ENCODE measurements at places on chromosomes 13 and 19. TPM values are rescaled to one million over a fixed set of nuclear protein-coding genes. Genes with fewer than 3 reads are reported as not detected.

DNA sequence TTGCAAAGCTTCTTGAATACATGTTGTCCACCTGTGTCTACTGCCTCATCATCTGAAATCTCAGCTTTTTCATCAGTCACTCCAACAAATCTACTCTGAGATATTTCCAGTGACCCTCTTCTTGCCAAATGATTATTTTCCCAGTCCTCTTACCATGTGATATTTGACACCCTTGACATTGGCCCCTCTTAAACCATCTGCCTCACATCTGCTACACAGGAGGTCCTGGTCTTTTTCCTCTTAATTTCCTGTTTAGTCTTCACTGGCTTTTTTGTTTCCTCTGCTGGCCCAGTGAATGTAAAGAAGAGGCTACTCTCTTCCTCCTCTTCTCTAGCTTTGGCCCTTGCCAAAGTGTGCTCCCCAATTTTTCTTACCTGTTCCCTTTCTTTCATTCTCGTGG is 218.7 kb downstream of the DNAJC15 start:
- no peak for DNase-seq

ZNF66 gene
- 1.2 TPM for polyA plus RNA-seq

SIGLEC12 gene
- polyA plus RNA-seq: 0.05 TPM

FUT6 gene
- not detected for polyA plus RNA-seq

ARRDC5 gene
- polyA plus RNA-seq: 0.07 TPM

URAD gene
- not detected for polyA plus RNA-seq

- no peak for DNase-seq
Measured at GRCh38 chr13:80783926-80784565, 443.1 kb upstream of the SPRY2 start.

LILRA2 gene
- 0.88 TPM for polyA plus RNA-seq

GRCh38 chr13:110562696-110563462 is 1.4 kb upstream of the RAB20 start:
- no peak for DNase-seq

CYP2S1 gene
- polyA plus RNA-seq: 0.14 TPM

DNA sequence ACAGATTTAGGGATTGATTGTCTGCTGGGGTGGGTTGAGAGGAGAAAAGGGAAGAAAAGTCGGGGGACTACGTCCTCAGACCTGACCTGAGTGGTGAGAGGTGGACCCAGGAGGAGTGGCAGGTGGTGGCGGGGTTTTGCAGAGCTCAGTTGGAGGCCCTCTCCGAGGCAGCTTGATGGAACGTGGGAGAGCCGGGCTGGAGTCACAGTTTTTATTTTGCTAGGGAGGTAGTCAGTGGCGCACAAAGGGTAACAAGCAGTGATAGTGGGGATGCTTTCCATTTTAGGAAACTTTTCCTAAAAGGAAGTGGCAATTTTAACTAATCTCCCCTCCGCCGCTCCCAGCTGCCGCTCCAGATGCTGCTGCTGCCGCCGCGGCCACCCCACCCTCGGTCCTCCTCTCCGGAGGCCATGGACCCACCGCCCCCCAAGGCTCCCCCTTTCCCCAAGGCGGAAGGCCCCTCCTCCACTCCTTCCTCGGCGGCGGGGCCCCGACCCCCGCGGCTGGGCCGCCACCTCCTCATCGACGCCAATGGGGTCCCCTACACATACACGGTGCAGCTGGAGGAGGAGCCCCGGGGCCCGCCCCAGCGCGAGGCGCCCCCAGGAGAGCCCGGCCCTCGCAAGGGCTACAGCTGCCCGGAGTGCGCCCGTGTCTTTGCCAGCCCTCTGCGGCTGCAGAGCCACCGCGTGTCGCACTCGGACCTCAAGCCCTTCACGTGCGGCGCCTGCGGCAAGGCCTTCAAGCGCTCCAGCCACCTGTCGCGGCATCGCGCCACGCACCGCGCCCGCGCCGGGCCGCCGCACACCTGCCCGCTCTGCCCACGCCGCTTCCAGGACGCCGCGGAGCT is 1.1 kb upstream of the ZNF581 start:
- peak; percentile 79 for DNase-seq

CATSPERD gene
- polyA plus RNA-seq: not detected

- DNase-seq: no peak
Measured at GRCh38 chr13:110555601-110556223, 5.8 kb downstream of the RAB20 start.

ZNF57 gene
- 1.9 TPM for polyA plus RNA-seq

GRCh38 chr19:51749979-51750378 is 1.7 kb downstream of the FPR1 start:
- no peak for DNase-seq

RINL gene
- 7.2 TPM for polyA plus RNA-seq

DNA sequence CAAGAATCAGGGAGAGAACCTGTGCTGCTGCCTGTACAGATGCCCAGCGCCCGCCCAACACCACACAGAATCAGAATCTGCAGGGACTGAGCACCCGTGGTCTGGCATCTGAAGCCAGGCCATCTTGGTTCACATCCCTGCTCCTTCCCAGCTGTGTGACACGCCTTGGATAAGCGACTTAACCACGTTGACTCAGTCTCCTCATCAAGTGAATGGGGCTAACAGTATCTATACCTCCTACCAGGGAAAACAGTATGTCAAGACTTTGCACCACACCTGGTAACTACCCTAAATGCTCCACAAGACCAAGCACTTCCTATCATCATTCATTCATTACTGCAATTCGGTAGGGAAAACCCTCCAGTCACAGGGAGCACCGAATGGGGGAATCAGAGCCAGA is 1.2 kb downstream of the RANBP3 start:
- no peak for DNase-seq

- DNase-seq: no peak
Measured at GRCh38 chr13:74771964-74772363, 637.8 kb upstream of the KLF12 start.

GRCh38 chr13:113647351-113648215 is 10.4 kb downstream of the ATP4B start:
- DNase-seq: peak; percentile 97

IL17D gene
- 2.3 TPM for polyA plus RNA-seq

DNA sequence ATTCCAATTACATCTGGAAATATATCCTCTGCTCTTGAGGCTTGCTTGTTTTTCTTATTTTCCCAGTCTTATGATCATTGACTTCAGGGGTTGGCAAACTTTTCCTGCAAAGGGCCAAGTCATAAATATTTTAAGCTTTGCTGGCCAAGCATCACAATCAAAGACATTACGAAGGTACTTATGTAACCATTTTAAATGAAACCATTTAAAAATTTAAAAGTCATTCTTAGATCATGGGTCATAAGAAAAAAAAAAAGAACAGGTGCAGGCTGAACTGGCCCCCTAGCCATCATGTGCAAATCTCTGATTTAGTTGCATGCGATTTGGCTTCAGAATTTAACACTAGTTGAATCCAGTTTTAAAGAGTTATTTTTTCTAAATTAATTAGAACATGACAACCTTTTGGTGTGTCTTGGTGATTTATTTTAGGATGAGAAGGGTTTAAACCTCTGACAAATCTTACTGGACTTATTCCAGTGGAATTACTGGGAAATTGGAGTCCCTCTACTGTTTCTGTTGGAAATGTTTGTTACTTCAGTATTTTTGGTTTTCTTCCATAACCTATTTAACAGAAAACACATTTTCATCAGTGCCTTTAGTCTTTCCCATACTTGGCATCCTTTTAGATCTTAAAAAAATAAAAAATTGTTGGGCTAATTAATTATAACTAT is 148.1 kb downstream of the NHLRC3 start:
- no peak for DNase-seq

GRCh38 chr13:40644838-40645604 is 21.4 kb downstream of the FOXO1 start:
- no peak for DNase-seq

GRCh38 chr19:48618278-48618915 is 581 bp downstream of the RPL18 start:
- DNase-seq: no peak

IZUMO2 gene
- not detected for polyA plus RNA-seq

PEG3 gene
- 3.1 TPM for polyA plus RNA-seq

- DNase-seq: no peak
Measured at GRCh38 chr13:79548902-79549301, 67.9 kb downstream of the NDFIP2 start.

- peak; percentile 55 for DNase-seq
Measured at GRCh38 chr13:48600374-48601364, 53.1 kb upstream of the CYSLTR2 start.

DNA sequence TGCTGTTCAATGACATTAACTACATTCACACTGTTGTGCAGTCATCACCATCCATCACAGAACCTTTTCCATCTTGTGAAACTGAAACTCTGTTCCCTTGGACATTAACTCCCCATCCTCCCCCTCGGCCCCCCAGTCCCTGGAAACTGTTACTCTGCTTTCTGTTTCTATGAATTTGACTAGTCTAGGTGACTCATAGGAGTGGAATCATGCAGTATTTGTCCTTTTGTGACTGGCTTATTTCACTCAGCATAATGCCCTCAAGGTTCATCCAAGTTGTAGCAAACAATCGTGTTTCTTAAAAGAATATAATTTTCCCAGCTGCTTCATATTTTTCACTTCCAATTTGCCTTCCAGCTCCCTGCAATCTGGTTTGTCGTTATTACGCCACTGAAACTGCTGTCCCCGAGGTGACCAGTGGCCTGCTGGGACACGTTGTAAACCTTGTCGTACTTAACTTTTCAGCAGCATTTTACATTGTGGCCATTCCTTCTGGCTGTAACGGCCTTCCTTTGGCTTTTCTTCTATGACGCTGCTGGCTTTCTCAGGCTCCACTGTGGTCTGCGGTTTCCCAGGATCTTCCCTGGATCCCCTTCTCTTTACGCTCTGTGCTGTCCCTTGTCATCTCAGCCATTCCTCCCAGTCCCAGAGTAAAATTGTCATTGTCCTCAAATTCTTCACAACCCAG is 74.0 kb downstream of the DHRS12 start:
- peak; percentile 60 for DNase-seq

FFAR3 gene
- 0.05 TPM for polyA plus RNA-seq

GRCh38 chr13:100392709-100393630 is 195.6 kb downstream of the GGACT start:
- peak; percentile 79 for DNase-seq

SLC8A2 gene
- polyA plus RNA-seq: 0.36 TPM

DNA sequence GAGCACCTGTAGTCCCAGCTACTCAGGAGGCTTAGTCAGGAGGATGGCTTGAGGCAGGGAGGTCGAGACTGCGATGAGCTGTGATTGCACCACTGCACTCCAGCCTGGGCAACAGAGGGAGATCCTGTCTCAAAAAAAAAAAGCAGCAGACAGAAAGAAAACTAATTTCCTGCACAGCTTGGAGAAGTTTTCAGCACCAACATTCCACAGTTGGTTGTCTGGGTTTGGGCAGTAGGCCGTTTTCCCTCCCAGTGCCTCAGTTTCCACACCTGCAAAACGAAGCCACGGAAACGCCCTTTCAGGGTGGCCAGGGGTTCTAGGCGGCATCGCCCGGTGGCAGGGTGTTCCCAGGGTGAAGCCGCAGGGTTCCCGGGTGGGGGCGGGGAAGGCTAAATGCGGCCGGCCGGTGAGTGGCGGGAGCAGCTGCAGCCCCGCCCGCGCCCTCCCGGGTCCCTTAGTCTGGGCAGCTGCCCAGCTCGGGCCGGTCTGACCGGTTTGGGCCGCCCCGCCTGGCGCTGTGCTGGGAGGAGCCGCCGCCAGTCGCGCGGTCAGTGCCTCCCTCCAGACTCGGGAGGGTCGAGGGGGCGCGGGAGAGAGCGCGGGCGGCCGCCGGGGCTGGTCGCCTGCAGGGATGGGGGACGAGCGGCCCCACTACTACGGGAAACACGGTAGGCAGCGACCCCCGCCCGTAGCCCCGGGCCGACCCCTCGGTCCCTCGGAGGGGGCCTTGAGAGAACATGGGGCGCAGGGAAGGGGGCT is at the start of gene SLC44A2:
Gene SLC44A2, plus strand, starts transcription at position 551 of the 759 bp plus-strand sequence. Its CDS starts 81 bp downstream, at position 632.
- DNase-seq: peak; percentile 95
